Stimulated activated CD8-positive, alpha-beta memory T cell treated with anti-CD3 and anti-CD28 coated beads, Interleukin-15, amount 100 ng/mL, for 24 hours (primary cell): ENCODE measurements at places on chromosomes 5 and 9.

DNA sequence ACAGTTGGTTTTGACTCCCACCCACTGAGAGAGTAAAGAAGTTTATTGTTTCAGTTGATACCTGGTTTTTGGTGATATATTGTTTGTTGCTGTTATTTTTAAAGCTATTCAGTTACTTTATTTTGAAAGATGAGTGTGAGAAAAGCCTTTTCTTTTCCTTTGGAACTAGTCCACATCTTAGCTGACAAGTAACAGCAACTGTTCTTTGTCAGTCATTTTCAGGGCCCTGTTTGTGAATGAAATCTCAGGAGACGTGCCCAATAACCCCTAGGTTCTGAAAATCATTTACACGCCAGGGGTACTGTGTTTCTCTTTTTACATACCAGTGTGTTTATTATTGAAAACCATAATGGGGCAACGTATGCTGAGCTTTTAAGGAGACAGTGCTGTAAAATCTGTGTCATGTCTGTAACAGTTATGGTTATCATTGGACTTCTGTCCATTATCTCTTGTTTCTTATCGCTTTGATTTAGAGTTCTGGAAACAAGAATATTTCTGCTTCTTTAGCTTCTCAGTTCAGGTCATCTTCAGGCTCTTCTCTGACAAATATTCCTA lies 75.0 kb downstream of the LIX1 start:
- DNase-seq = no peak

- DNase-seq = no peak
These were observed 185.7 kb upstream of the VCAN start for GRCh38 chr5:83285661-83286398.

- no peak for DNase-seq
These were observed 76.3 kb downstream of the CERT1 start for GRCh38 chr5:75435096-75435495.

- no peak for DNase-seq
These were observed 31.4 kb downstream of the FXN start for GRCh38 chr9:69066955-69067354.

GRCh38 chr9:136170006-136170901 lies 34.7 kb downstream of the LHX3 start:
- DNase-seq = peak; percentile 24

GRCh38 chr9:82302968-82303655 lies 314.5 kb downstream of the SPATA31D1 start:
- no peak for DNase-seq

DNA sequence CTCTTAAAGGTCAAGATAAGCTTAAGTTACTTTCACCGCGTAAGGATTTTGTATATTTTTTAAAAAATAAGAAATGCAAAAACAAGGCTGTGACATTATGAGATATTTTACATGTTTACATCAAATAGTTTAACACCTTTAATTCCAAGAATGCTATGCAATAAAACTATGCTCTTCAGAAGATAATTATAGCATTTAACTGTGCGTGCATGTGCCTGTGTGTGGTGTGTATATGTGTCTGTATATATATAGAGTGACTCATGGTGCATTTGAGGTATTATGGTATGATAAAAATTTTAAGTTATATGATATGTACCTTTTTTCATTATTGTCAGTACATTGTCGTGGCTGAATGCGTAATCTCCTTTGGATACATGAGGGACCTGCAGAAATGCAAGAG lies 539.3 kb downstream of the PDE4D start:
- no peak for DNase-seq

GRCh38 chr5:77454123-77454522 lies 38.0 kb downstream of the WDR41 start:
- DNase-seq = no peak

GRCh38 chr9:27112235-27112634 lies 3.2 kb downstream of the TEK start:
- no peak for DNase-seq

- no peak for DNase-seq
These were observed 167.5 kb downstream of the SYK start for GRCh38 chr9:90969021-90969675.

GRCh38 chr5:139574641-139575312 lies 13.6 kb downstream of the UBE2D2 start:
- DNase-seq = no peak

GRCh38 chr5:141564216-141564692 lies 54.5 kb downstream of the DIAPH1 start:
- DNase-seq = no peak

DNA sequence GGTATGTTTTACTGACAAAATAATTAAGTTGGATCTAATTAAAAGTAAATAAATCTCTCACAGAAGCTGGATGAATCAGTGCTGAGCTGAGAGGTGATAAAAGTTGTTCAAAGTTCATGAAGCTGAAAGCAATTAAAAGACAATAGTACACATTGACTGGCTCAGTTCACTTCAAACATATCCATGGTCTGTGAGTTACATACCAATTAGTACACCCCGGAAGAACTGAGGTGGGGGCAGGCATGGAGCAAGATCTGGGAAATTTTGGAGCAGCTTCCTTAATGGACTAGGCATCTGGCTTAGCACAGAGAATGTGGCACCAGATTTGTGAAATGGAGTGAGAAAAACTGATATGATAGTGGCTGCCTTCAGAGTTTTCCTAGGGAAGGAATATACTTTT lies 152.7 kb downstream of the ATP10B start:
- DNase-seq = no peak

DNA sequence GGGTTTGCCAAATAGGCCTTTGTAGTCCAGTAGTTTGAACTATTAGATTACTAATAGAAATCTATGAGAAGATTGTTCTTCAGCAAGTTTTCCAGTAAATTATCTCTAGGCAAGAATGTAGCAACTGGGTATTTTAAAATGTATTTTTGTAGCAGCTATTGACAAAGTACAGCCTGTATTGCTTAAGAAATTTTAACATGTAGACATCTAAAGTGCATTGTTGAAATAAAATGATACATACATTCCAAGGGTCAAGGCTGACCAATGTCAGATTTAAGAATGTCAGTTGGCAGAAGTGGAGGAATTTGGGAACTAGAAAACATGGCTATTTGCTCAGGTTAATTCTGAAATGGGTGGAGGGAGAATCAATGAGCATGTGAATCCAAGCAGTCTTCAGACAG lies 57.5 kb upstream of the ZSWIM6 start:
- no peak for DNase-seq

GRCh38 chr9:69137311-69137710 lies 36.8 kb upstream of the TJP2 start:
- DNase-seq = no peak

- no peak for DNase-seq
These were observed 11.3 kb downstream of the NINJ1 start for GRCh38 chr9:93122721-93123221.

GRCh38 chr5:179142434-179143198 lies 82.4 kb downstream of the ZNF354C start:
- DNase-seq = no peak

- DNase-seq = no peak
These were observed 326.3 kb downstream of the OSTF1 start for GRCh38 chr9:75414371-75415160.
